ENCODE measurements at places on chromosomes 5 and 9.

DNA sequence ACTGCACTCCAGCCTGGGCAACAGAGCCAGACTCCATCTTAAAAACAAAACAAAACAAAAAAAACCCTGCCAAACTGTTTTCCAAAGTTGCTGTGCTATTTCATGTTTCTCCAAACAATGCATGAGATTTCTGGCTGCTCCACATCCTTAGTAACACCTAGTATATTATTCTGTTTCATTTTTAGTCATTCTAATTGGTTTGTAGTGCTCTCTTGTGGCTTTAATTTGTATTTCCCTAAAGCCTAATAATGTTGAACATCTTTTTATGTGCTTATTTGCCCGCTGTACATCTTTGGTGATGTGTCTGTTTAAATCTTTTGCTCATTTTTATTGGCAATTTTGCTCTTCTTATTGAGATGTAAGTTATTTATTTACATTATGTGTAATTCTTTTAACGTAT, 18.4 kb upstream of the TTC1 start:
- DNase-seq: no peak

GRCh38 chr5:168348084-168348414, 56.6 kb downstream of the WWC1 start:
- no peak for DNase-seq

DNA sequence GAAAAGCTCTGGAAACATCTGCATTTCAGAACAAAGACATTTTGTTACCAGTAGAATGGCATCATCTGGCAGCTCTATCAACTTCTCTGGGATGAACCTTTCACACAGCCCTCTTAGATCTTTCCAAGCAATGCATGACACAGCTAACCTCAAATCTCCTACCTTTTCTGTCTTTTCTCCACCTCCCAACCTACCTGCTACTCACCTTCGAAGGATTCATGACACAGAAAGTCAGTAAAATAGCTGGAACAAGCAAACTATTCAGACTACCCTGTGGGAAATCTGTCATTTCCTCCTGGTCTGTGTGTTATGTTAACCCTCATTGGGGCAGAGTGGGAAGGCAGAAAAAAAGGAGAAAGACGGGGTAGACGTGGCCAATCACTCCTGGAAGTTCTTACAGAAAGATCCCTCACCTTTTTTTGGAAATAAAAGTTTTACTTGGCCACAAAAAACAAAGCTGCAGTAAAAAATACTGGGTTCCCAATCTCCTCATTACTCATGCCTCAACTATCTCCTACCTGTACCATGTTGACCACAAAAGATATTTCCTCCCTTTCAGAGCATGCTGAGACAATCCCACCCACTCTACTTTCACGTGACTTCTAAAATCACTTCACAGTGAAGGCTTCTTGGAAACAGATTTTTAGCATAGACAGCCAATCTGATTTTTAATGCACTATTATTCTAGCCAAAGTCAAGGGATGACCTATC, 362.1 kb upstream of the RFX3 start:
- no peak for DNase-seq

DNA sequence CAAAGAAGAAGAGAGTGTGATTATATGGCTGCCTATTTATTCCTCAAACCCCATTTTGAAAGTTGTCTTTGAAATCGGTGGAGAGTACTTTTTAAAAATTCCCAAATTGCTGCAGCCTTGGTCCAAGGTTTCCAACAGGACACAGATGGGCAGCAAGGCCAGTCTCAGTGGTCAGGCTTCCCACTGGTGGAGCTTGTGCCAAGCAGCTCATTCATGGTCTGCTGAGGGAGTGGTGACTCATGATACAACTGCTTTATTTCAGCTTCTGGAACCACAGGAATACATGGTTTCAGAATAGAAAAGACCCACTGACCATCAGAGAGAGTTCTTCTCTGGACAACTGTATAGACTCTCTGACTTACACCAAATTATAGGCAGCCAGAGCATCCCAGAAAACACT, 673.1 kb upstream of the KLF4 start:
- no peak for DNase-seq

DNA sequence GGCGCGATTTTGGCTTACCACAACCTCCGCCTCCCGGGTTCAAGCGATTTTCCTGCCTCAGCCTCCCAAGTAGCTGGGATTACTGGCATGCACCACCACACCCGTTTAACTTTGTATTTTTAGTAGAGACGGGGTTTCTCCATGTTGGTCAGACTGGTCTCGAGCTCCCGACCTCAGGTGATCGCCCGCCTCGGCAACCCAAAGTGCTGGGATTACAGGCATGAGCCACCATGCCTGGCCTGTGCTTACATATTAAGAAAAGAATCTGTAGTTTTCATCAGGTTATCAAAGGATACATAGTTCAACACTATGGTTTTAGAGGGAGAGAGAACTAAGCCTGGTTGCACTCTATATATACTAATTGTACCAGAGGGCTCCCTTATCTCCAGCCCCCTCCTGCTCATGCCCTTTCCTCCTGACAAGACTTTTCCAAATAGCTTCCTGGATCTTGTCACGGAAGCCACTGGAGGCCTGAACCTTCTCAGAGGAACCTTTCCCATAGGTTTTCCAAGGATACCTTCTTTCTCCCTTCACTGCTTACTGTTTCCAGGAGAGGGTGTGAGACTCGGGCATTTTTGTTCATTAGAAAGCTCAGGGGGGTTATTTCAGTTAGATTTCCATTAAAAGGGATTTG, 53.1 kb downstream of the SLC44A1 start:
- DNase-seq: no peak

GRCh38 chr5:112907166-112907631, 14.8 kb downstream of the REEP5 start:
- no peak for DNase-seq

Measured in activated CD4-positive, alpha-beta T cell treated with anti-CD3 and anti-CD28 coated beads, Interleukin-2, amount 50 U/mL, for 24 hours (primary cell).